Activated naive CD8-positive, alpha-beta T cell treated with anti-CD3 and anti-CD28 coated beads, Interleukin-2, amount 10 ng/mL, durations not matched to agents 7 days and 5 days (primary cell): ENCODE measurements at places on chromosomes 16 and 17. TPM values are rescaled to one million over a fixed set of nuclear protein-coding genes. Genes with fewer than 3 reads are reported as not detected.

Gene RGS9
- 3.5 TPM for total RNA-seq

Gene OR1D2
- total RNA-seq, result not detected

Gene CCL1
- total RNA-seq, result not detected

Gene SYT17
- total RNA-seq, result not detected

Gene C1QTNF8
- total RNA-seq, result not detected

Gene NSMCE1
- total RNA-seq, result 69.0 TPM

Gene ADGRG3
- not detected for total RNA-seq

Gene KRT23
- not detected for total RNA-seq

Gene IRF8
- 30.8 TPM for total RNA-seq

Gene PIPOX
- 3.0 TPM for total RNA-seq

Gene PRKCA
- total RNA-seq, result 66.5 TPM

Gene SPNS3
- total RNA-seq, result 26.5 TPM

Gene PRDM7
- total RNA-seq, result not detected

Gene HOXB2
- 20.0 TPM for total RNA-seq

Gene CHMP1A
- total RNA-seq, result 96.3 TPM

Gene ATXN2L
- total RNA-seq, result 304 TPM

Gene RASL10B
- total RNA-seq, result 0.09 TPM

Gene PIGQ
- total RNA-seq, result 54.3 TPM

Gene PRR29
- total RNA-seq, result 1.00 TPM

Gene TNS4
- total RNA-seq, result 9.0 TPM

Gene RSAD1
- total RNA-seq, result 42.7 TPM

Gene CEP112
- 2.1 TPM for total RNA-seq

Gene CCL14
- not detected for total RNA-seq

Gene KCTD11
- total RNA-seq, result 8.7 TPM

Gene SMARCD2
- 138 TPM for total RNA-seq

Gene SSTR5
- not detected for total RNA-seq

Gene PPY
- not detected for total RNA-seq

Gene WRAP53
- 19.3 TPM for total RNA-seq

Gene WNT3
- total RNA-seq, result not detected

Gene ATAD5
- total RNA-seq, result 25.8 TPM

Gene NXPH3
- total RNA-seq, result 0.14 TPM
